ENCODE measurements at places on chromosomes 11 and 22.

DNA sequence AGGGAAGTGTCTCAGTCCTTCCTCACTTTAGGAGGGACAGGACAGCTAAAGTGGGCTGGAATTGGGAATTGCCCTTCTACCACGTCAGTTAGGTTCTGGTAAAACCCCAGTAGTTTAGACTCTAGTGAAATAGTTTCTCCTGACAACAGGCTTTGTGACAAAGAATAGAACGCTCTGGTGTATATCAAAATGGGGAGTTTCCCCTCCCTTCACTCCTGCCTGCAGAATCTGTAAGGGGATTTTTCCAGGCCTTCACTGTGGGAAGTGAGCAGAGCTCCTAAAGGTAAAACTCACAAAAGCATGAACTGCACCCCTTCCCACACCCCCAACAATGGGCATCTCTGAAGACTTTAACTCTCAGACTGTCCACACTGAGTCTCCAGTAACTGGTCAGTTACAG, 460.9 kb upstream of the LRRC4C start:
- no peak for DNase-seq

- DNase-seq: no peak
Measured at GRCh38 chr22:29735416-29735815, 15.6 kb downstream of the CABP7 start.

- DNase-seq: no peak
Measured at GRCh38 chr11:69967484-69967883, 110.6 kb upstream of the ANO1 start.

DNA sequence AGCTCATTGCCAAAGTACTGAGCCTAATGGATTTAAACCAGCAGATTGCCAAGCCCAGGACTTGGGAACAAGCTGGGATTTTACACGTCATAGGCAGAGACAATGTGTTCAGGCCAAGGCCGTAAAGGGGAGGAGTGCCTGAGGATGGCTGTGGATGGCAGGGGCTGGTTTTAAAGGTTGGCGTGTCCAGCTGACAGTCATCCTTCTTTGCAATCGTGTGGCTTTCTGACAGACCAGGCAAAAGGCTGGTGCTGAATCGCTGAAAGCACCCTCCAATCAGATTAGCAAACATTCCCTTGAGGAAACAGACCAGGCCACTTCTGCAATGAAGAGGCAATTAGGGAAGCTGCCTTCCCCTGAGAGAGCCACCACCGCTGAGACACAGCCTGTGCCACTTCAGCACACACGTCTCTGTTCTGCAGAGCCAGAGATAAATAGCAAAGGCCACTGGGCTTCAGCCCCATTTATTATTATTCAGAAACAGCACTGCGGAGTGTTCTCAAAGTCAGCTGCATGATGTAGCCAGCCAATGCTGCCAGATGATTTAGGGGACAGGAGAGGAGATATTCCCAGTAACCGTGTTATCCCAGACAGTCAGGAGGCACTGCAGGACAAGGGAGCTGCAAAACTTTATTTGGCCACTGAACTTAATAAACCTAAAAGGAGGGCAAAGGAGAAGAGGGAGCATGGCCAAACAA, 54.2 kb upstream of the CSNK2A3 start:
- DNase-seq: no peak

DNA sequence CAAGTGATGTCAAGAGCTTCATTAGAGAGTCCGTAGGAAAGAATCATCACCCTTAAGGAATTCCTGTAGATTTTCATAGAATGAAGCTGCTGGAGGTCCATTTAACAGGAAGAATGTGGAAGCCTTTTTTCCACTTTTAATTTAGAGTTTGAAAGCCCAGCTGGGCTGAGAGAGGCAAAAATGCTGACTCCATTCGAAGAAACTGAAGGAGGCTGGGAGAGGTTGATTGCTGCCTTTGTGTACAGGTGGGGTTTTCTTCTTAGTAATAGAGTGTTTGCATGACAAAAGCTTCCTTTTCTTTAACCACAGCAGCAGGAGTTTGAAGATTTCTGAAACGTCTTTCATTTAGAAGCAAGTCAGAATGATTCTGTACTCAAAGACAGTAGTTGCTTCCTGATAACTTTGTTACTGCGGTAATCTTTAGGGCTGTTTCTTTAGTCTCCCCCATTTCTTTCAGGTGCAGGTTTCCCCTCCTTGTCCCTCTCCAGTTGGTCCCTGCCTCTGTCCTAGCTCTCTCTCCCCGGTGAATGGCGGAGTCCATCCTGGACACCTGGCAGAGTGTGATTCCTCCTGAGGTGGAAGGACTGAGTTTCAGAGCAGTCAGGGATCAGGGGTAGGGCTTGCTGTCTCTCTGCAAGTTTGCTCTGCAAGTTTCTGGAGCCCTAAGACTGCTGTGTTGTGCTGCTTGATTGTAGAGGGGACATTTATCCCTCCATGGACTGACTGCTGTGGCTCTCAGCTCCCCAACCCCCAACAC, 166.2 kb downstream of the LDLRAD3 start:
- DNase-seq: peak; percentile 71

- DNase-seq: no peak
Measured at GRCh38 chr11:114061681-114062049, 2.2 kb downstream of the ZBTB16 start.

DNA sequence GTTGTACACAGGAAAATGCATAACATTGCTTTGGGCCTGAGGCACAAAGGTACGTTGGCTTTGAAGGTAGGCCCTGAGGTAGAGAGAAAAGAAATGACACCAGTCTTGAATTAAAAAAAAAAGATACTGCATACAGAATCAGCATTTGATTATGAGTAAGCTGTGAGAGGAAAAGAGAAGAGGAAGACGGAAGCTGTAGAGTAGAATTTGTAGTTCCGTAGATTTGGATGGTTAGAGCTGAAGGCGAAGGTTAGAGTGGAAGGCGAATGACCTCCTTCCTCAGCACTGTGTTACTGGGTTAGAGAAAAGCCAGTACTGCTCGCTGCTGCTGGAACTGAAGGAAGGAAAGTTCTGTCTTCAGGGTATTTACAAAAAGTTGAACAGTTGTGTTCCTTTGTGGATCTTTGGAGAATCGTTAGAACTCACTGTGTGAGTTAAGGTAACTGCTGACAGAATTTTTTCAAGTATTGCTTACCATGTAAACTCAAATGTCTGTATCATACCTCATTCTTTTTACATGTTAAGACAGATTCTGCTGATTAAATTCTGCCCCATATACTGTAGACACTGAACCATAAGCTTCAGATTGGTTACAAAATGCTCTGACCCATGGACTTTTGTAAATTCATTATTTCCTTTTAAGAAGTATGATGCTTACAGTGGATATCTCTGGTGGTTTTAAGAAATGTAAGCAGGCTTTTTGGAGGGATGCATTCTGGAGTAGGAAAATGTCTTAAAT, 50.2 kb downstream of the MCAM start:
- no peak for DNase-seq

GRCh38 chr22:38618682-38619081, 37.5 kb downstream of the FAM227A start:
- DNase-seq: no peak

DNA sequence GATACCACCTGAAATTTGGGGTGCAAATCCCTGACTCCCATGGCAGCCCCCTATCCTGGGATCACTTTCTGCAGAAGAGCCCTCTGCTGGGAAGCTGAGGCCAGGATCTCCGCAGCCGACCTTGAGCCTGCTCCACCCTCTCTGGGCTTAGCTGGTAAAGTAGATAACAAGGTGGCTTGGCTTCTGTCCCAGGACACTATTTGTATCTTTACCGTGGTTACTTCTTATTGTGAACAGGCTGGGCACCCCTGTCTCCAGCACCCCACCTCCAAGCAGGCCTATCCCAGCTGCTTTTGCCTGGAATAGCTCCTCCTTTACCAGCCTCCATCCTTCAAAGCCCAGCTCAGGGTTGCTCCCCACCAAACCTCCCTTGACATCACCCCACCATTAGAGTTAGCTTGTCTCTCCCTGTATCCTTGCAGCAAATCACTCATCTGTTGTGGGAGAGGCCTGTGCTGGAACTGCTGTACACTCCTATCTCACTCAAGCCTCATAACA, 35.2 kb upstream of the P2RY2 start:
- no peak for DNase-seq

- DNase-seq: peak; percentile 11
Measured at GRCh38 chr22:39645532-39645931, 75.0 kb downstream of the CACNA1I start.

DNA sequence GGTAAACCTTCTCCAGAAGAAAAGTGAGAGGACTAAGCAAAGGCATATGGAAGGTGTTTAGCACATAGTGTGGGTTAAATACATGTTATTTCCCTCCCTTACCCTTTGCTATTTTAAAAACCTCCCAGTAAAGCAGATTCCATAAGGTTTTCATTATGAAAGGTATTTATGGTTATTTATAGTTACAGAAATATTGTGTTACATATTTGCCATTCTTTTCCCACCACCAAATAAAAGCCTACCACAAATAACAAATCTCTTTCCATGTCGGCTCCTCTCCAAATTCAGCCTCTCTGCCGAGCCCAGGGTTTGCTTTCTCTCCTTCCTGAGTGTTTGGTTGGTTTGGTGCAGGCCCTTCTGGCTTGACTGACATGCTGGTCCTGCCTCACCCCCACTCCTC, 64.4 kb downstream of the INSC start:
- DNase-seq: no peak

- DNase-seq: no peak
Measured at GRCh38 chr11:132055296-132055695, 684.9 kb downstream of the NTM start.

- no peak for DNase-seq
Measured at GRCh38 chr22:21025266-21025665, 7.1 kb downstream of the SLC7A4 start.

DNA sequence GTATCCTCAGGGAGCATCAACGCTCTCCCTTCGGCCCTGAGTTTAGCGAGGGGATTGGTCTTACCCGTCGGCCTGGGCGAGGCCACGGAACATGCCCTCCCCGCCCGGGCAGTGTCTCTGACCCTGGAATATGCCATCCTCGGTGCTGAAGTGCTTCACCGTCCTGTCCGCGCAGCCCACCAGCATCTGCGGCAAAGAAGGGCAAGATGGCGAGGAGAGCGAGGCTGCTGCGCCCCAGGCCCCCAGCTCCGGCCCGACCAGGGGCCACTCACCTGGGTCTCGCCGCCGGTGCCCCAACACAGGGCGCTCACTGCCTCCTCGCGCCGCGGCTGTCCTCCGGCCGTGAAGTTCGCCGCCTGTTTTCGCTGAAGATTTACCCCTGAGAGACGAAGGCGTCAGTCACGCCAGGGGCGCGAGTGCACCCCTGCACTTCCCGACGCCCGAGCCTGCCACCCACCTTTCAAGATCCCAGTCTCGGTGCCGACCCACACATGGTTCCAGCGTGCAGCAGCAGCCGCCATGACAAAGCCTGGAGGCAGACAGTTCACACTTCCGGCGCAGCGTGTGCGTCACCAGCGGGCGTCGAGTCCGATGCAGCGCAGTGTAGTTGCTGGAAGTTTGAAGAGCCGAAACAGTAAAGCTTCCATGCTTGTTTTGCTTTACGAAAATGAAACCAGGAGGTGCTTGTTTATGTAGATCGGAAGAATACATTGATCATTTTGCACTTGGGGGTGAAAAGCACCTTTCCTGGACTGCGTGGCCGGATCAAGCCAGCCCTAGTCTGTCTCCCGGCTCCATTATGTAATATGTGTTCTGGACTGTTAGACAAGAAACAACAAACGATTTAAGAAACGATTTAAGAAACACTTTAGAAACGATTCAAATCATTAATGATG, at the start of gene WDR74:
Gene WDR74, minus strand, starts transcription at position 541 of the 896 bp plus-strand sequence. Its CDS starts 20 bp downstream, at position 521.
- peak; percentile 96 for DNase-seq

DNA sequence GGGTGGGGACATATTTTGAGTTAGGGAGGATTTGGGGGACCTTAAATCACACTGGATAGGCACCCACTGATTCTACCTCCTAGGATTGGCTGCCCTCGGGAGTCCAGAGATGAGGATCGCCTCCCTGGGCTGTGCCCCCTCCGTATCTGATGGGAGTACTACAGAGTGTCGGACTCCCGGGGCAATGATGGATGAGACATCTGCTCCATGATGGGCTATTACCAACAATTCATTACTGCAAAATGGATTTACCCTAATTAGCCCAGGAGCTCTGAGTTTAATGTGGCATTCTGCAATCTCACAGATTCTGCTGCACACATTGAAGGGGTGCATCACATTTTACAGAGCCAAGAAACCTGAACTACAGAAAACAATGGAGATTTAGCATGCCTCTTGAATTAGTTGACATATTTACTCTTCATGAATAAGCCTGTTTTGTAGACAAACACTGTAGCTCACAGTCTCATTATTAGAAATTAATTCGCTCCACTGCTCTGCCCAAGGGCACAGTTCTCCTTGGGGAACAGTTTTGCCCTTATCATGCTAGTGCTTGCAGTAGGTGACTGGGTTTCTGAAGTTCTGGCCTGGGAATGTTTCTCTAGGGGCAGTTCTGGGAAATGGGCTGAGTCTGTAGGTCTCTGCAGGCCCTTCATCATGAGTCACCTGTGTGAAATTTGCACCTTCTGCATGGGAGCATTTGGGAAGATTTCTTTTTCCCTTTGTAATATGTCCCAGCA, 217.1 kb upstream of the PLET1 start:
- peak; percentile 76 for DNase-seq

GRCh38 chr11:110295531-110296225, 736 bp downstream of the RDX start:
- peak; percentile 71 for DNase-seq

- DNase-seq: peak; percentile 53
Measured at GRCh38 chr22:38238519-38239071, 34.2 kb downstream of the TMEM184B start.

DNA sequence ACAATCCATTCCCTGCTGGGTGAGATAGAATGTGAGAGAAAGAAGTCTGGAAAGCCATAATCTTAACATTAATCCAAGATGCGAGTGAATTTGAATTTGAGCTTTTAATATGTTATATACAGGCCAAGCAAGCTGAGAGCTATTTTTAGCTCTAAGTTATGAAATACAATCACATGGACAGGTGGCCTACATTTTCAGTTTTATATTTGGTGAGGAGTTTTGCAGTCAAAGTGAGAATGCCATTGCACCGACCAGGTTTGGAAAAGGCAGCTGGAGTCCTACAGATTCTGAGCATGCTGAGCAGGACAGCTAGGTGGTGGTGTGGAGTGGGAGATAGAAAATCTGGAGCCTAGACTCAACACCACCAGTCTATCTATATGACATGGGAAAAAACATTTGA, 12.0 kb downstream of the OR5B21 start:
- DNase-seq: no peak

- no peak for DNase-seq
Measured at GRCh38 chr11:111088847-111089355, 156.6 kb upstream of the POU2AF2 start.

- DNase-seq: no peak
Measured at GRCh38 chr11:112734207-112734606, 227.0 kb upstream of the NCAM1 start.

GRCh38 chr11:130847517-130847916, 68.8 kb downstream of the SNX19 start:
- no peak for DNase-seq

Data from brain (organoid and tissue), 16 donors.